NAMALWA (cell line): ENCODE measurements at places on chromosomes 1 and 21.

DNA sequence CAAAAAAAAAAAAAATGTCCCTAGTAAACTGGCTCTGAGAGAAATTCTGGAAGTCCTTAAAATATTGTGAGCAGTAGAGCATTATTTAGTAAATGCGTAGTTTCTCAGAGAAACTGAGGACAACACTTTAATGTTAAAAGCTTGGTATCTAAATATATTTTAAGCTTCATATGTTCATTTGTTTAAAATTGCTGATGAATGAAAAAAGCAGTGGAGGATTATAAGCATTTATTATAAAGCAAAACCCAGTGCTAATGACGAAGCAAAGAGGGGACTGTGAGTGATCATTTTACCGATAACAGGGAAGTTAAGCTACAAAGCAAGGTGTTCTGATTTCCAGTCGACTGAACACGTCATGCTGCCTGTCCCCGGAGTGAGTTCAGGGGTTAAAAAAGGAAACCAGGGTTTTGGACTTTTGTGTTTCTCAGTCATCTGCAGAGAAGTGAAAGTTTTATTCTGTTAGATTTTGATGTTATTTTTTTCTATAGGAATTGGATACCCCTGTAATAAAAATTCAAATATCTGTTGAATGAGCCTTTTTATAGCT, 64.5 kb upstream of the SCCPDH start:
- DNase-seq, result peak; percentile 28

GRCh38 chr1:25031966-25032667, 102.0 kb upstream of the RUNX3 start:
- peak; percentile 93 for DNase-seq

DNA sequence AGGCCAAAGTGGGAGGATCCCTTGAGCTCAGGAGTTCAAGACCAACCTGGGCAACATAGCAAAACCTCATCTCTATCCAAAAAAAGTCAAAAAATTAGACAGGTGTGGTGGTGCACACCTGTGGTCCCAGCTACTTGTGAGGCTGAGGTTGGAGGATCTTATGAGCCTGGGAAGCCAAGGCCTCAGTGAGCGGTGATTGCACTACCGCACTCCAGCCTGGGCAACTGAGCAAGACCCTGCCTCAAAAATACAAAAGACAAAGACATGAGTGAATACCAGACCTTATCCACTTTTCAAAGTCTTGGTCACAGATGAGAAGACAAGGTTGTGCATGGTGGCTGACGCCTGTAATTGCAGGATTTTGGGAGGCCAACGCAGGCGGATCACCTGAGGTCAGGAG, 13.2 kb upstream of the MSTO1 start:
- DNase-seq, result no peak

- no peak for DNase-seq
Observed at GRCh38 chr21:18622383-18622782, 218.8 kb upstream of the TMPRSS15 start.

DNA sequence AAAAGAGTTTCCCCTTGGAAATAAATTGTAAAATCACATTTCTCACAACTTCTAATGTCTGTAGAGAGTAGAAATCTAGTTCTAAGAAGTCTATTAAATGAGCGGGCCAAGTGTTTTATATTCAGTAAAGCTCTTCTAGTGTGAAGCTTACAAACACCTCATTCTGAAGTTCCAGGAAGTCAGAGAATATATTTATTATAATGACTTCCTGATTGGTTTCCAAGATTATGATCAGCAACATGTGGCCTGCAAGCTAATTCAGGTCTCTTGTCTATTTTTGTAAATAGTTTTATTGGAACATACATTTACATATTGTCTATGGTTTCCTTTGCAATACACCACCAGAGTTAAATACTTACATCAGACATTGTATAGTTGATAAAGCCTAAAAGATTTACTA, 603.9 kb downstream of the AMY1C start:
- DNase-seq, result no peak
